Fibroblast of mammary gland (primary cell): ENCODE measurements at places on chromosomes 11 and 22.

DNA sequence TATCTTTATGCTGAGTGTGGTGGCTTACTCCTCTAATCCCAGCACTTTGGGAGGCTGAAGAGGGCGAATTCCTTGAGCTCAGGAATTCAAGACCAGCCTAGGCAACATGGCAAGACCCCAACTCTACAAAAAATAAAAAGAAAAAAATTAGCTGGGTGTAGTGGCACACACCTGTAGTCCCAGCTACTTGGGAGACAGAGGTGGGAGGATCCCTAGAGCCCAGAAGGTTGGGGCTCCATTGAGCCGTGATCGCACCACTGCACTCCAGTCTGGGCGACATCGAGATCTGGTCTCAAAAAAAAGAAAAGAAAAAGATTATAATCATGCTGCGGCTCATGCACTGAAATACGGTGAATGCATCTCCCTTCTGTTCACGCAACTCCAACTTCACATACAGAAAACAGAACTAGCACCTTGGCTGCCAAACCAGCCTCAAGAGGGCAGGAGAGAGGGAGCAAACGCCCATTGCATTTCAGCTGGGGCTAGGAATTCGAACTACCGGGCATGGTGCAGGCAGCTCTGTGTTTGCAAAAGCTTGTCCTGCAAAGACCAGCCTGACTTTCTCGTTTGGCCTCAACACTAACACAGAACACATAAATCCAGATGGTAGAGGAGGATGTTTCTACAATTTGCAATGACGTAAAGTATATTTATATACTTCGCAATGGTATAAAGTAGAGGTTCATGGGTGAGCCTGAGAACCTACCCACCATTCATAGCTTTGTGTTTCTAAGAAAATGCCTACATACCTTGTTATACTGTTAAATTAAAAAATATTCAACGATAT lies 6.3 kb upstream of the SYNGR1 start:
- peak; percentile 45 for DNase-seq

GRCh38 chr11:78961247-78961646 lies 386.6 kb upstream of the NARS2 start:
- DNase-seq, result peak; percentile 31

DNA sequence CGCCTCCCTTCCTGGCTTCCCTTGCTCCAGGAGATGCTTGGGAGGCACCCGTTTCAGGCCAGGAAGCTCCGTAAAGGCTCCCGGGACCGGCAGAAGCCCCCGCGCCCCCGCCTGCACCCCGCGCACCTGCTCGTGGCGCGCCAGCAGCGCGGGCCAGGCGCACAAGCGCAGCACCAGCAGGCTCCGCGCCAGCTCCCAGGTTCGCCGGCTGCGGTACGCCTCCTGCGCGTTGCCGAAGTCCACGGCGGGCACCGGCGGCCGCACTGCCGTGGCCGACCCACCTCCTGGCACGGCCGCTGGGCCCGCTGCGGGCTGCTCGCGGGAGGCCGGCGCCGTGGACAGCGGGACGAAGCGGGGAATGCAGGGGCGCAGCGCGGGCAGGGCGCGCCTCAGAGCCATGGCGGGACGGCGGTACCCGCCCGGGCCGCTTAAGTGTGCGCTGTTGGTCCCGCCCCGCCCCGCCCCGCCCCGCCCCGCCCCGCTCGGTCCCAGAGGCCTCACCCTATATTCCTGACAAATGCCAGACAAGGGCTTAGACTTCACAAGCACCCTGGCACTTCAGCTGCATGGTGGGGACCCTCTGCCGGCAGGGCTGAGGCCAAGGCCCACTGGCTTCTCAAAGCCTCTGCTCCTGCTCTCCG lies at the start of gene PRODH:
PRODH (minus strand) TSS at position 405 of the 641 bp plus-strand sequence; CDS start at position 399, 6 bp downstream.
- DNase-seq, result no peak

- DNase-seq, result no peak
Measured at GRCh38 chr22:19754701-19755144, 5.9 kb upstream of the TBX1 start.

DNA sequence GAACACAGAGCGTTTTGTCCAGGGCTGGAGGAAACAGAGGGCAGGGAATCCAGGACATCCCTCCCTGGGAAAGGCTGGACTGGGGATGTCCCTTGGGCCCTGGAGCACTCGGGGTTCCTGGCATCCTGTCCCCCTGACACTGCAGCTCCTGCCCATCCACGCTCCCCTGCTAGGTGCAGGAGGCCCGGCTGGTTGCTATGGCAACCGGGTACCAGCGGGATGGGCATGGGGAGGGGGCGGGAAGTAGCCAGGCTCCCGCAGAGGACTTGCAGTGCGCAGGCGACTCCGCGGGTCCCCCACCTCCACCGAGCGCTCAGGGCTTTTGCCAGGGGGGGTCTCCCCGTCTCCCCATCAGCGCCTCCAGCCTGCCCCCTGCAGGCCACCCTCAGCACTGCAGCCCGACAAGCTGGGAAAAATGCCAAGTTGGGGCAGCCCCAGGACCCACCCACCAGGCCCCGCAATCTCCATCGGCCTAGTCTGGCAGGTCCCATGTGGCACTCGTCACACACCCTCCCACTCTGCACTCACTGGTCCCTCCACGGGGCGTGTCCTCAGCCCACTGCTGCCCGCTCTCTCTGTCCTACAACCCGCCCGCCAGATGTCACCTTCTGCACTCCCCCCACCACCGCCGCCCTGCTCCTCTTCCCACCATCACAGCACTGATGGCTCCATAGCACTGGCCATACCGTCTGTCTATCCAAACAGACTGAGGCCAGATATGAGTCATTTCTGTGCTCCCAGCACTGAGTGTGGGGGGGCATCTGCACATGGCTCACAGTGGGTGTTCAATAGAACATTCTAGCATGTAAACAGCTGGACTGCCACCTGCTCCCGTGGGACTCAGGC lies 31.5 kb downstream of the KIAA0930 start:
- peak; percentile 93 for DNase-seq

GRCh38 chr11:78341841-78342240 lies 75.8 kb downstream of the GAB2 start:
- DNase-seq, result no peak

- no peak for DNase-seq
Measured at GRCh38 chr11:78171951-78172350, 16.5 kb downstream of the KCTD21 start.

GRCh38 chr11:128714123-128714522 lies 20.3 kb downstream of the FLI1 start:
- no peak for DNase-seq

DNA sequence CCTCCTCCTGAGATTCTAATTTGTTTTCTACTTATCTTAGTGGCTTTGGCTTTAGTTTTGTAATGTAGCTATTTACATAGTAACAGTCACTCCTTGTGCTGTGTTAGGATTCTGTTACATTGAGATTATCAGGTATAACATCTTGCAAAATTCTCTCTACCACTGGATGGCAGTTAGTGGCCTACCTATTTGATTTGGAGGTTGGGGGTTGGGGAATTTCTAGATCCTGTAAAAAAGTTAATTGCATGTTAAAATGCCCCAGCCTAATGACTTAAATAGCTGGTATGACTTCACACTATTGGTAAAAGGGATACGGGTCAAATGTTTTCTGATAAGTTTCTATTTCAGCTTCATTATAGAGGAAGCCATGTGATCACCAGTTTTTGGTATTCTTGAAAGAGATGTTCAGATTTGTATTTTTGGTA lies 2.8 kb downstream of the GRK3 start:
- DNase-seq, result no peak

- DNase-seq, result no peak
Measured at GRCh38 chr11:102878595-102878994, 3.8 kb upstream of the MMP12 start.

DNA sequence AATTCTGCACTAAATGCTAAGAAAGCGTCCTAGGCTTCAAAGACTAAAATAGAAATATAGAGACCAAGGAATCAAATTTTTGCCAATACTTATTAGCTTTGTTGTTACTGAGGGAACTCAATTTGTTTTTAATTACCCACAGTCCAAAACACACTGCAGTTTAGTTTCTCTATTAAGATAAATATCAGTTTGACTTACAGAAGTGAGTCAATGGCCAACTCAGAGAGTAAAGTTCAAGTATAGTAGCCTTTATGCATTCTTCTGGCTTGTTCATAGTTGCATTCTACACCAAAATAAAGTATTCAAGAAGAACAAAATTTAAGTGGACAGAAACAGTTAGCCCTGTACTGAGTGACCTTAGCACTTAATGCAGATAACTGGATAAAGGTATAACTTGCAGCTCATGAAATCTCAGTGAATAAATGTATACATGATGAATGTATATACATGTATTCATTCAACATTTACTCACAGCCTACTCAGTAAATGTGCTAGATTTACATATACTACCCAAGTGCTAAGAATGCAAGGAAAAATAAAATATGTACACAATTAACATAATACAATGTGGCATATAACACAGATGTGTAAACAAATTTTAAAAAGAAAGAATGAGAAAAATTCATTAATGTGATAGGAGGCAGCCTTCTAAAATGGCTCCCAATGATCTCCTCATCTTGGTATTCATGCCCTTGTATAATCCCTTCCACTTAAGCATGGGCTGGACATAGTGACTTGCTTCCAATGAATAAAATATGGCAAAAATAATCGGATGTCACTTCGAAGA lies 9.7 kb upstream of the RNF141 start:
- DNase-seq, result peak; percentile 68

- DNase-seq, result peak; percentile 91
Measured at GRCh38 chr11:84901991-84902390, 725.2 kb downstream of the DLG2 start.

DNA sequence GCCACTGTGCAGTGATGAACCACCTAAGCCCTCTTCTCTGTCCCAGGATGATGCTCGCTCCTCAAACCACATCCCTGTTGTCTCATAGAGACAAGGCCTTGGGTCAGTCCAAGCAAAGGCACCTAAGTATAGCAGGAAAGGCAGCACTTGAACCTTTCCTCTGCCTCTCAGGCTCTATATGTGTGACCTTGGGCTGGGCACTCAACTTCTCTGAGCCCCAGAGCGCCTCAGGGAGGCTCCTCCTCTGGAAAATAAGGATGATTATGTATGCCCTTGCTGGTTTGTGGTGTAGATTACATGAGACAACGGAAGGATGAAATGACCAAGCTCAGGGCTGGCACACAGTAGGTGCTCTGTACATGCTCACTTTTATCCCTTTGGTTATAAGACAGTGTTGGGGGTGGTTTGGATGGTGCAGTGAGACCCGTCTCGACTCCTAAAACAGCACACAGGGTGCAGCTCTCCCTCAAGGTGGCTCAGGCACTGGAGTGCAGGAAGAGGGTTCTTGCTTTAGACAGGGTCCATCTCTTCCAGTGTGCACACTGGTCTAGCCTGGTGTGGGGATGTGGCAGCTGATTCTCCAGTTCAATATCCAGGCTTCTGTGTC lies 40.2 kb upstream of the ACCSL start:
- no peak for DNase-seq

DNA sequence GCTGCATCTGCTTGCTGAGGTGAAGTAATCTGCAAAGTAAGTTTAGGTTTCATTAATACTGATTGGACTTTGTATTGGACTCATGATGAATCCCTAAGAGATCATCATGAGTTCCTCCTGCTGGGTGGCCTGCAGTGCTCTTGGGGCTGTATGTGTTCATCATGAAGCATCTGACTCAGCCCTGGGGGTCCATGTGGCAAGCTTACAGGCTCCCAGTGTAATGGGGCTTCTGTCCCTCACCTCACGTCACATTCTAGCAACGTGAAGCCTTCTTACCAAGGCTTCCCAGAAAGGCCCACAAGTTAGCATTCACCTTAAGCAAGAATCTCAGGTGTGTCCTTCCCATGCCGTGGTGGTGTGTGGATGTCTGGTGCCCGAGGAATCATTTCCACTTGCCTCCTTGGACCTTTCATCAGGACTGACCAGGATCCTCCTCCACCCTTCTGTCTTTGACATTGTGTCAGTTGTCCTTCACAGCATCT lies 23.7 kb downstream of the CRKL start:
- no peak for DNase-seq

GRCh38 chr11:129392995-129393394 lies 17.3 kb downstream of the BARX2 start:
- no peak for DNase-seq

GRCh38 chr11:68137833-68138232 lies 16.6 kb upstream of the CHKA start:
- DNase-seq, result no peak

- no peak for DNase-seq
Measured at GRCh38 chr22:47396515-47396914, 634.1 kb downstream of the TBC1D22A start.

- DNase-seq, result peak; percentile 33
Measured at GRCh38 chr22:42001121-42001520, 2.5 kb downstream of the WBP2NL start.

- no peak for DNase-seq
Measured at GRCh38 chr11:134591338-134591737, 179.3 kb upstream of the B3GAT1 start.

DNA sequence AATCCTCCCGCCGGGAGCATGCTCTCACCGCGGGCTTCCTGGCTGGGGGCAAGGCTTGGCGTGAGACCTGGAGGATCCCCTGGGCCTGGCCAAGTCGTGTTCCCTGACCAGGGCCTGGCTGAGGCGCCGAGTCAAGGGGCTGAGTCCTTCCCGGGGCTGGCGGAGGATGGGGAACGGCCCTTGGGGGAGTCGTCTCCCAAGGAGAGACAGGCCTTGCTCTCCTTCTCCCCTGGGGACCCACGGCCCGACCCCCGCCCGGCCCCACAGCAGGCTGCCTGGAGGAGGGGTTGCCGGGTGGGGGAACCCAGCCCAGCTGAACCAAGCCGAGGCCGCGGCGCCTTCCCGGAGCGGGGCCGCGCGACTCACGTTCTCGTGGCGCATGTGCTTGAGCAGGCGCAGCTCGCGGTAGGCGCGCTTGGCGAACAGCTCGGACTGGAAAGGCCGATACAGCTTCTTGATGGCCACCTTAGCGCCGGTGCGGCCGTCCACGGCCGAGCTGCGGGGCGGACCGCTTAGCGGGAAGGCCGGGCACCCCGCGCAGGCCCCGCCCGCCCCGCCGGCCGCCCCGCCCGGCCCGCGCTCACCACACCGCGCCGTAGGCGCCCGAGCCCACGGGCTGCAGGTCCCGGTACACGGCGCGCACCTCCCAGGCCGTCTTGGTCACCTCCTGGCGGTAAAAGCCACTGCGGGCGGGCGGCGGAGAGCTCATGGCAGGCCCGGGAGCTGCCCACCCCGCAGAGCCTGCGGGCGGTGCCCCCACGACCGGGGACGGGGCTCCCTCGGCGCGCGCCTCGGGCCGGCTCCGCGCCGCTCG lies 475 bp downstream of the MAPK12 start:
- peak; percentile 64 for DNase-seq

GRCh38 chr11:26580929-26581328 lies 8.9 kb upstream of the MUC15 start:
- peak; percentile 90 for DNase-seq

DNA sequence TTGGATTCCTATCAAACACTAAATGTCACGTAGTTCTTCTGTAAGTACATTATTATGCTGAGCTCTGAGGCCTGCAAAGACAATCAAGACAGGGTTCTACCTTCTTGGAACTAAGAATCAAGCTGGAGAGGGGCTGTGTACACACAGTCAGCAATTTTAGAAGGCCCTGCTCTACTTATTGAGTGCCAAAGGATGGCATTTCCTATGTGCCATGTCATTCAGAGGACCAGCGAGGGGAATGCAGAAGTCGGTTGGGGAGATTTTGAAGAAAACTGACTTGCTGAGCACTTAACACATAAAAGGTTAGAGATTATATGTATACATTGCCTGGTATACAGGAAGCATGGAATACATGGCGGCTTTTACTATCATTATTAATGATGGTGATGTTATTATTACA lies 5.3 kb downstream of the SLC37A2 start:
- DNase-seq, result no peak
